NCI-H526 (cell line): ENCODE measurements at places on chromosomes 5 and 9.

GRCh38 chr5:55177078-55177477, 4.1 kb upstream of the CDC20B start:
- DNase-seq: no peak

DNA sequence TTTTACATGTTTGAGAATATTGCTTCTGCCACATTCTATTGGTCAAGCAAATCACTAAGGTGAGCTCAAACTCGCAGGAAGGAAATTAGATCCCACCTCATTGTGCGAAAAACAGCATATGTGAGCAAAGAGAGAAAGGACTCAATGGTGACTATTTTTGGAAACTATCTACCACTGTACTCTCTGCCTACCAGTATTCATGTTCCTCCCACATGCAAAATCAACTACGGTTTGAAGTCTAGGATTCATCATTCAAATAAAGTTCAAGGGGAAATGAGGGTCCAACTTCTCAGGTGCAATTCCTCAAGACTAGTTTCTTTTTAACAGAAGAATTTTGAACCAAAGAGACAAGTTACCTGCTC, 60.6 kb downstream of the FAM174A start:
- DNase-seq: no peak

GRCh38 chr5:6719896-6720560, 6.8 kb downstream of the TENT4A start:
- DNase-seq: no peak

GRCh38 chr5:149948993-149949392, 4.4 kb upstream of the PDE6A start:
- DNase-seq: no peak

GRCh38 chr9:35563791-35564197, 41.3 kb upstream of the TESK1 start:
- no peak for DNase-seq

DNA sequence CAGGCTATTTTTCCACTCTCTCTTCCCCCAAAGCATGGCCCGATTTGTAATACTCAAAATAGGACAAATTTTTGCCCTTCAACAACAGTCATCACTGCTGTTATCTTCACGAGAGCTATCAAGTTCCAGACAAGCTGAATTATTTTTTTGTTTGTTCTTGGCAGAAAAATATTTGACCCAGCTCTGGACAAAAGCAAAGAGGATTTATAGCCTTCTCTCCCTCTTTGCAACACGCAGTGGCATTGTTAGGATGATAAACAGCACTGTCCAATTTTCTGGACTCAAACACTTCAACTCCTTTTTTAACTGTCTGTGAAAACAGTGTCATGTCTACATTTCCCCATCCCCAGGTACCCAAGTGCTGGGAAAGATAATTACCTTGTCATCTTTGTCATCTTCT, 160.3 kb downstream of the SLF1 start:
- DNase-seq: no peak

- no peak for DNase-seq
Observed at GRCh38 chr9:106084702-106085101, 390.4 kb downstream of the TMEM38B start.

- DNase-seq: no peak
Observed at GRCh38 chr9:134670042-134670525, 28.5 kb downstream of the COL5A1 start.

DNA sequence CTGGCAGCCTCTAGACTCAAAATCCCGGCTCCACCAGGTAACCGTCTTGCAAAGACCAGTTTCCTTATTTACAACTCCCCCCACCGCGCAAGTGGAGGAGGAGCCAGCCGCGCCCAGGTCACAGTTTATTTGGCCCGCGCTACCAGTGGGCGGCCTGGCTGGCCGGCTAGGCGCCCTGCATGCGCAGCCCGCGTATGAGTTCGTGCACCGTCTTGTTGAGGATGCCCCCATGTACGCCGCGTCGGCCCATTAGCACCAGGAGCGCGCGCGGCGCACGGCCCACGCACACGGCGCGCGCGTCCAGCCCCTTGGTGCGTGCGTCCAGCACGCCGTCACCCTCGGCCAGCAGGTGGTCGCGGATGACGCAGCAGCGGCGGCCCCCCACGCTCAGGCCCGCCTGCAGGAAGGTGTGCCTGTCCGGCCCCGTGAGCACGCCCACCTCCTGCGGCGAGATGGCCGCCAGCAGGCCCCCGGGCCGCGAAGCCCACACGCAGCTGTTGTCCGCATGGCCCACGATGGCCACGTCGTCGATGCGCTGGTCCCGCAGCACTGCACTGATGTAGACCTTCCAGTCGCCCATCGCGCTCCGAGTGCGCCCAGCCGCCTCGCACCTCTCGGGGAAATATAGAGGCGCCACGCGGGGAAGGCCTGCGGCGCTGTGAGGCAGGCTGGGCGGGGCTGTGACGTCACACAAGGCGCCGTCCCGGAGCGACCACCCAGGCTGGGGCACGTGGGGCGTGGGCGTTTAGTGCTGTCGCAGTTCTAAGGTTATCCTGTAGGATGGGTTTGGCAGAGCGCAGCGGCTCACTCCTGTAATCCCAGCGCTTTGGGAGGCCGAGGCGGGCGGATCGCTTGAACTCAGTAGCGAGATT, at the start of gene PFN3:
TSS of gene PFN3 (minus strand) at position 665 of the 872 bp plus-strand sequence. CDS start at position 580, 85 bp downstream.
- DNase-seq: no peak

GRCh38 chr5:139647506-139648204, 494 bp upstream of the CXXC5 start:
- DNase-seq: no peak

DNA sequence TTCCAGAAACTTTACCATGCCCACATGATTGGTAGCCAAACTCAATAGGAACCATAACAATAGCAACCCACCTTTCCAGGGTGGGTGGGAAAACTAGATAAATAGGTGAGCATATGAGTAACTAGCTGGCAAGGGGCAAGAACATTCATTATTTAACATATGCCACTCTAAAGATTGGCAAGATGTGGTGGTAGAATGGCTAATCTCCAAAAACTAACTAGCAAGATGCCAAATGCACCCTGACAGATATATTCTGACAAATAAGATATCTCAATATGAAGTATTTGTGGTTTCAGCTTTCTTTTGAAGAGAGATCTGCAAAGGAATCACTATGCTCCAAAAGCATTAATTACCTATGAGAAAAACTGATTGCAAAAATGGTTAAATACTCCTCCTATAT, 895.6 kb downstream of the TLE1 start:
- DNase-seq: no peak

GRCh38 chr9:26054600-26055520, 376.6 kb upstream of the TUSC1 start:
- DNase-seq: no peak

DNA sequence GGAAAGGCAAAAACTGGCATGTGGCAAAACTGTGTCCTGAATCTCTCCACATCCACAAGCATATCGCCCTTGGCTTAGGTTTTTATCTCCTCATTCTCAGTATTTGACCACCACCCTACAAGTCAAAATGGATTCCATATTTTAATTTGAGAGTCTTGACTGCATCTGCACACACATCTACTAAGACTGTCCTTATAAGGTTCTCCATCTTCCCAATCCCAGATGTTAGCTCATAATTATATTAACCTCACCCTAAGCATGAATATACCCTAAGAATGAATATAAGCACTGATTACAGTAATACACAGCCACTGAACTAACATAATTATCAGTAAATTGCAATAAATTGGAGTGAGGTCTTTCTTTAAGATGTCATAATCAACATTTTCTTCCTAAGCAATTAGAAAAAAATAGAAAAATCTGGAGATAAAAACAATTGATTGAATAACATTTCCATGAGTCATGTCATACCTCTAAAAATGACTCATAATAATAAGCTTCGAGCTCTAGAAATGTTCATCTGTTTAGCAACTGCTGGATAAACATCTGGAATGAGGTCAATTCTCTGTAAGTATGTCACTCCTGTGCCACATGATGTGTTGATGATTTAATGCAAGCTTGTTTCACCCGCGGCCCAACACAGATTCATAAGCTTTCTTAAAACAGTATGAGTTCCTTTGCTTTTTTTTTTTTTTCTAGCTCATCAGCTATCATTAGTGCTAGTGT, 39.9 kb upstream of the PAM start:
- DNase-seq: no peak

- DNase-seq: no peak
Observed at GRCh38 chr5:176775409-176775808, 35.0 kb upstream of the UNC5A start.

DNA sequence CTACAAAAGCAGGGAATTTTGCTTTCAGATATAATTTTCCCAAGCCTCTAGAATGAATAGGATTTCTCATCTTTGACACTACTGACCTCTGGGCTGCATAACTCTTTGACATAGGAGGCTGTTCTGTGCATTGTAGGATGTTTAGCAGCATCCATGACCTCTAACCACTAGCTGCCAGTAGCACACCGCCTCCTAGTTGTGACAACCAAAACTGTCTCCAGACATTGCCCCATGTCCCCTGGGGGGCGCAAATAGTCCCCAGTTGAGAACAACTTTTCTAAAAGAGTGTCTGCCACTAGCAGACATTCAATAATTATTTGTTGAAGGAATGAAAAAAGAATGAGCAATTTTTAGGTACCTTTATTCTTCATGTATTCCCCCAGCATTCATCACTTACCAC, 51.8 kb downstream of the POU4F3 start:
- no peak for DNase-seq

DNA sequence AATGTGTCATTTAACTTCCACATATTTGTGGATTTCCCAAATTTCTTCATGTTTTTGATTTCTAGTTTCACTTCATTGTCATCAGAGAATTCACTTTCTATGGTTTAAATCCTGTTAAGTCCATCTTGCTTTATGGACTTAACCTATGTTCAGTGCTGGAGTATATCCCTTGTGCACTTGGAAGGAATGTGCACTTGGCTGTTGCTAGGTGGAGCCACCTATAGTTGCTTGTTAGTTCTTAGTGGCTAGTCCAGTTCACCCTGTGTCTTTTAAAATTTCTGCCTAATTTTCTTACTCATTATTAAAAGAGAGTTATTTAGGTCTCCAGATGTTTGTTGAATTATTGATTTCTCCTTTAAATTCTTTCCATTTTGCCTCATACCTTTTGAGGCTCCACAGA, 1472.5 kb upstream of the CDH6 start:
- DNase-seq: no peak

- DNase-seq: peak; percentile 37
Observed at GRCh38 chr9:124258607-124259157, 933 bp downstream of the NEK6 start.

GRCh38 chr5:171867786-171868185, 82.2 kb downstream of the SMIM23 start:
- no peak for DNase-seq

DNA sequence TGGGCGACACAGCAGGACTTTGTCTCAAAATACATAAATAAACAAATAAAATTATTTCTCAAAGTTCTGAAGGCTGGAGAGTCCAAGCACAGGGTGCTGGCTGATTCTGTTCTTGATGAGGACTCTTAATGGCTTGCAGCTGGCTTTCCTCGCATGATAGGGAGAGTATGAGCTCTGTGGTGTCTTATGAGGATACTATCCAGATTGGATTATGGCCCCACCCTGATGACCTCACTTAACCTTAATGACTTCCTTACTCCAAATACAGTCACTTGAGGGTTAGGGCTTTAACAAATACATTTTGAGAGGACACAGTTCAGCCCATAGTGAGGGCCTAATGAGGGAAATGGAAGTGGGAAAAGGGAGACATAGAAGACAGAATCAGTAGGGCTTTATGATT, 87.7 kb downstream of the FOCAD start:
- DNase-seq: no peak

DNA sequence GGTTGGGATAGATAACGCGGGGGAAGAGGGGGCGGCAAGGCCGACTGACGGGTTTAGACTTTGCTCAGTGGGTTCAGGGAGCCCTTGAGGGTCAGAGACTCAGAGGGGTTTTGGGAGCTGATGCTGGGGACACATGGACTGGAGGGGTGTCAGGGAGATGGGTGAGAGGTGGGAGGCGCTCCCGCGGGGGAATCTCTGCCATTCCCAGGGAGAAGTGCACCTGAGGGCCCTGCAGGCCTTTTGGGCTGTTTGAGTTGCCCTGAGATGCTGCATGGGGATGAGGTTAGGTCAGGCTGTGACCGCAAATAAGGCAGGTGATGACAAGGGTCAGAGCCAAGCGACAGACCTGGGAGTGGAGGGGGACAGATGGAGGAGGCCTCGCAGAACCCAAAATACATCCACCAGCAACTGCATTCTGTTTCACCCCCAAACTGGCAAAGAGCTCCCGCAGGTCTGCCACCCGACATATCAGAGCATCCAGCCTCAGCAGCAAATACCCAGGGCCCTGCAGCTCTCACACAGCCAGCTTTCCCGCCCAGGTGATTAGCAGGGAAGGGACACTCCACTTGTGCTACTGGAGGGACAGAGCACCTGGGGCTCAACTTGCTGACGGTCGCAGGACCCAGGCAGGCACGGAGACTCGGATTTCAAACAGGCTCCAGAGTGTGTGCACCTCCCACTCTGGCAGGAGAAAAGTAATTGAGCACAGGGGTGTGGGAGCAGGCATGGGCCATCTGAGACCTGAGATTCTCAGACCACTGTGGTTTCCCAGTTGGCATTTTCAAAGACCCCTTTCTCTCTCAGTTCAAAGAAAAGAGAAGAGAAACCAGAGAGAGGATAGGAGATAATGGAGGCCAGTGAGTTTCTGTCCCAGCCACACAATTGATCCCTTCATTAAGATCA, 26.4 kb downstream of the TMOD1 start:
- no peak for DNase-seq

- DNase-seq: no peak
Observed at GRCh38 chr5:160105686-160106360, 13.4 kb downstream of the PWWP2A start.

- DNase-seq: no peak
Observed at GRCh38 chr9:136837146-136837855, 5.0 kb upstream of the AJM1 start.

- no peak for DNase-seq
Observed at GRCh38 chr5:14830210-14831005, 41.2 kb downstream of the ANKH start.

GRCh38 chr5:22505891-22506290, 347.3 kb downstream of the CDH12 start:
- DNase-seq: no peak

DNA sequence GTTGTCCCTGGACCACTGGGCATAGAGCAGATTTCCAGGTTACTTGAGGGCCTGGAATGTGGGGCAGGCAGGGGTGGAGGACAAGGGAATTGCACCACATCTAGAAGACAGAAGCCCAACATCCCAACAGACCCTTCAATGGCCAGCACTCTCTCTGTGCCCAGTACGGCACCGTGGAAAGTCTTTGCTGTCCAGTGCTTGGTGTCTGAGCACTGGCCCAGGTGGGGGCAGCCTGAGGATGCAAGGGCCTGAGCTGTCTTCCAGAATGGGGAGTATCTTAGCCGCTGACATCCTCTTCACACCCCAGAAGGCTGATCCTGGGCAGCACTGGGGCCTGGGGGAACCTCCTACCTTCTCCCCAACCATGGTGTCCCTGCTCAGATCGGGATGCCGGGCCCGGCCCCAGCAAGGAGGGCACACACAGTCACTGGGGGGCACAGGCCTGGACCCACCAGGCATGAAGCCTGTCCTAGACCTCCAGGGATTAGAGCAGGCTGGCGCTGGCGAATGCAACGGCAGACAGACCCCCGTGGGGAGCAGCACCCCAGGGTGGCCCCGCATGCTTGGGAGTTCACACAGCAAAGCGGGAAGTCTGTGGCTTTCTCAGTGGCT, 40.6 kb upstream of the OLFM1 start:
- no peak for DNase-seq
